ENCODE measurements at places on chromosomes 3 and 15.

DNA sequence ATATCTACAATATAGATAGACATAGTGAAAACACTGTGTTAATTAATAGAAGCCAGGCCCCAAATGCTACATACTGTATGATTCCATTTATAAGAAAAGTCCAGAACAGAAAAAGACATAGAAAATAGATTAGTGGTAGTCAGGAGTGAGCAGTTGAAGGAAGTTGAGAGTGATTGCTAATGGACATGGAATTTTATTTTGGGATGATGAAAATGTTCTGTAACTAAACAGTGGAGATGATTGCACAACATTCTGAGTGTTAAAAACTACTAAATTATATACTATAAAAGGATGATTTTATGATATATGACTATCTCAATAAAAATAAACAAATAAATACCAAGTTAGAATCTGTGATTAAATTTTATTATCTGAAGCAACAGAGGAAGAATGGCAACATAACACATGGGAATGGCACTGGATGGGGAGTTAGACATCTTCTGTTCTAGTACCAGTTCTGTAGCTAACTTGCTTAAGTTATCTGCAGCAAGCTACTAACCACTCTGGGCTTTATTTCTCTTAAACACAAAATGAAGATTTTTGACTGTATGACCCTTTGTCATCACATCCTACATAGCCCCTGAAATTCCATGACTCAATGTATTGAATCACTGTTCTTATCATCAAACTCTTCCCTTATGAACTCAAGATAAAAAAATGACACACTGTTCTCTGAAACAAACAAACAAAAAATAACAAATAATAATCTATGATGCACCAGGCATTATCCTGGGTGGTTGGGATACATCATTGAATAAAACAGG is 612.7 kb downstream of the TBL1XR1 start:
- DNase-seq = no peak

DNA sequence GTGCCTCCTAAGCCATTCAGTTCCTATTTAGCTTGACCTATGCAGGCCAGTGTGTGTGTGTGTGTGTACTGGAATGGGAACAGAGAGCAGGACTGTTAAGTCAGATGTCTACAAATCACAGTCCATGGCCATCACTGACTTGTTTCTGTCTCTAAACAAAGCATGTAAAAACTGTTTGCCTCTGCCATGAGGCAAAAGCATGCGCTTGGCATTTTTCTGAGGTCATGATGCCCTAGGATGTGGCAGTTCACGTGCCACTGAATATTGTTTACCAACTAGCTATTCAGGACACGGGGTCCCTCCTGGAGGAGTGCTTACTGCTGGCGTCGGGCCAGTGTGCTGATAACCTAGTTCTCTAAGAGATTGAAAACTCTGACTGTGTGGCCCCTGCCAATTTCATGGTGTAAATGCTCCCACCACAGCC is 8.2 kb upstream of the ATP13A3 start:
- no peak for DNase-seq

DNA sequence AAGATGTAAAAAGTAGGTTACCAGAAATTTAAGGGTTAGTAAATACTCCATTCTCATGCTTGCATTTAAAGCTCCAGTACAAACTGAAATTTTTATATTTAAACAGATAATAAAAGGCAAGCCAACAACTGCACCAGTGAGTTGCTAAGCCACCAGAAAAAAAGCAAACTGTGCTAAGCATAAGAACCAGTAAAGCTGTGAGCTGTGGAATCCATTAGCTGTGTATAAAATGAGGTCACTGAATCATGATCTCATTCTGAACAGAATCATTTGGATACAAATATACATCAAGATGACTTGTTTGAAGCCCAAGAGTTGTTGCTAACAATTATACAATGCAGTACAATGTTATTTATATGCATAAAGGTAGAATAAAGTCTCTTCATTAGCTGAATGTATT is 1312.2 kb downstream of the SI start:
- no peak for DNase-seq

GRCh38 chr15:64046421-64047153 is at the start of gene DAPK2:
Gene DAPK2, minus strand, starts transcription at chr15:64046485. Its CDS starts 6,224 bp downstream, at chr15:64040261.
- peak; percentile 42 for DNase-seq

DNA sequence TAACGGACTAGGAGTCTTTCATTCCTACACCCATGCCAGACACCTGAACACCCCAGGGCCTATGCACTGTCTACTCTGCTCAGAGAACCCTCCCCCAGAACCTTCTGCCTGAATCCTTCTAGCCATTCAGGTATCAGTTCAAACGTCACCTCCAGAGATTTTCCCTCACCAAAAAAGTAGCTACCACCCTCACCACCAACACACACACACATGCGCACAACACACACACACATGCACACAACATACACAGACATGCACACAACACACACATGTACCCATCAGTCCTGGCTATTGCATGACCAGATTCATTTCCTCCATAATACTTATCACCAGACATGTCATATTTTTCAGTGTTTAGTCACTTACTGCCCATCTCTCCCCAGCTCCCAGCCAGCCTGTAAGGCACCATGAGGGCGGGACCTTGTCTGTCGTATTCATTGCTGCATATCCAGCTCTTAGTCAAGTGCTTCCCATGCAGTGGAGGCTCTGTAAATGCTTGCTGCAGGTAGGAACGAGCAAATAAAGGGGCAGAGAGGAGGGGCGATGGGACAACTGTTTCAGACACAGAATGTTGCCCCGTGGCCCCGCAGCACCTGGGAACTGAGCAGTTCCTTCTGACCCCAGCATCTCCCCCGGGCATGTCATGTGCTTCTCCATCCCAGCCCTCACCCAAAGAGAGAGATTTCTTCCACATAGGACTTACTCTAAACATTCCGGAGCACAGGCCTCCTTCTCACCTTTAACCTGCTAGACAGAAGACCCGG is 29.2 kb downstream of the XXYLT1 start:
- no peak for DNase-seq

DNA sequence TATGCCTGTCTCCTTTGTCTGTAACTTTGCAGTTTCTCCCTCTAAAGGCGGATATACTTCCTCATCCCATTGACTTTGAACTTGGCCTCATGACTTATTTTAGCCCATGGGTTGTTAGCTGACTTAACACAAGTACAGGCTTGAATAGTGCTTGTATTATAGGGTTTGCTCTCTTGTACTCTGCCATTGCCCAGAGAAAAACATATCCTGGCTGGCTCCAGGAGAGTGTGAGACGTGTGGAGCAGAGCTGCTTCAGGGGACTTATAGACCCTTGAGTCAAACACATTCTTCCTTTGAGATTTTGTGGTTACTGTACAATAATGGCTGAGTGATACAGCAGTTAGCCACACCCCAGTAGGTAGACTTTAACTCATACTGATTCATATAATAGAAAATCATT is 124.0 kb downstream of the RAP2B start:
- no peak for DNase-seq

DNA sequence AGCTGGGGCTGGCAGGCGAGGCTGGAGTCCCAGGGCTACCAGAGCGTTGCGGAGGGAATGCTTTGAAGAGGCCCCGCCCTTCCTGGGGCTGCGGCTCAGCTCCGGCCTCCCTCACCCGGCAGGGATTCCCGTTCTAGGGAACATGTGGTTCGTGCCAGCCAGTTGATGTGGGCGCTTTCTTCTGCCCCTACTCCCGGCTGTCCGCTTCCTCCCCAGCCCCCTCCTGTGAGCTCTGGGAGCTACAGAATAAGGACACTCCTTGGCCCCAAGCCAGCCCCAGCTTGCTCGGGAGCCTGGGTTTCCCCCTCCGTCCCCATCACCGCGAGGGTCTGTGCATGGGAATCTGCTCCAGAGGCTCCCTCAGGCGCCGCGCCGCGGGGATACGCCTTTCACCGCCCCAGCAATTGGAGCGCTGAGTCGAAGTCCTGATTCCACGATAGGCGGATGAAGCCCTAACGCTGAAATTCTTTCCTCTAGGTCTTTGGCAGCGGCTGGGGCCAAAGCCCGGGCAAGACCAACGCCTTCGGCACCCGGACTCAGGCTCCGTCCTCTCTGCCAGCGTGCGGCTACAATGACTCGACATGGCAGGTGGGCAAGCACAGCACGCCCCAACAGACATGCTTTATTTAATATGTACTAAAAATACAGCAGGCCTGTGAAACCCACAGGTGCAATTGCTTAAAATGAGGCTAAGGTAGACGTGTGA is 69.5 kb downstream of the KLF15 start:
- no peak for DNase-seq

DNA sequence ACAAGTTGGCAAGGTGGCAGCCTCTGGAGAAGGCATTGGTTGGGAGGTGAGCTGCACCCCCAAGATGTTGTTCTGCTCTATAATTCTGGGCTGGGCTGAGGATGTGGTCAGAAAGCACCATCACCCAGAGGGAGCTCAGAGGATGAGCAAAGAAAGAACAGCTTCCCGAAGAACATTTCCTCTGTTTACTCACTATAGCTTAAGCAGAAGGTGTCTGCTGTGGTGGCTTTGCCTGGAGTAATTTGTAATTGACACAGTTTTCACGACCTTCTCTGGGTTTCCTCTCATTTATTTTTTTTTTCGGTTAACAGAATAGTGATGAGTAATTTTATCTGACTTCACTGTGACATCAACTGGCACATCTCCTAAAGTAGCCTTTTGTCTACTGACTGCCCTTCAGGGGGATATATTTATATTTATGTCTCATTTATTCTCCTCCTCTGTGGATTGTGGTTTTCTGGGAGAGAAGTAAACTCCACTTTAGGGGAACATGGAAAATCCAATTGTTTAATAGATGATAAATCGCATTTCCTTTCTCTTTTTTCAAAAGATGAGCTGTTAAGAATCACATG is 49.5 kb upstream of the ABHD17C start:
- DNase-seq = no peak

DNA sequence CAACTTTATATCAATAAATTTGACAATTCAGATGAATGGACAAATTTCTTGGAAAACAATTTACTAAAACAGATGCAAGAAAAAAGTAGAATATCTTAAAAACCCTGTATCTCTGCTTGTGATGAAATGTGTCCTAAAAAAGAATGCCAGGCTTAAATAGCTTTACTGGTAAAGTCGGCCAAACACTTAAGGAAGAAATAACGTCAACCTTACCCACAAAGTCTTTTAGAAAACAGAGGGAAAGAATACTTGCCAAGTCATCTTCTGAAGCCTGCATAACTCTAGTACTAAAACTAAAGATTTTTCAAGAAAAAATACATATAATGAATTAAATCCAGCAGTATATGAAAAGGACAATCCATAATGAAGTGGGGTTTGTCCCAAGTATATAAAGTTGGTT is 111.1 kb downstream of the RASA2 start:
- DNase-seq = no peak

DNA sequence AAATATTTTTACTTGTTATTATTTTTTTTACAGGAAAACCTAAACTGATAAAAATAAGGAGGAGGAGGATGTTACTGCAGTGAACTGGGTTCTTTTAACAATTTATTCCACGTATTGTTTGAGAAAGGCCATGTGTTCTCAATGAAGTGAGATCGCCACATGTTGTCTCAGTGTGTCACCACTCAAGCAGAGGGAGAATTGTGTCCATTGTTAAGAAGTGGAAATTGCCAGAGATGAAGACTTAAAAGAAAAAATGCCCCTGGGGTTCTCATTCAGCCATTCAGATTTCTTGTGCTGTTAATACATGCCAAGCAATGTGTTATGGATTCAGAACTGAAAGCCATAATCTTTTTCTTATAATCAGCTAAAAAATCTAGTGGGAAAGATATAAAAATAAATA is 297.1 kb downstream of the NSUN3 start:
- DNase-seq = no peak

DNA sequence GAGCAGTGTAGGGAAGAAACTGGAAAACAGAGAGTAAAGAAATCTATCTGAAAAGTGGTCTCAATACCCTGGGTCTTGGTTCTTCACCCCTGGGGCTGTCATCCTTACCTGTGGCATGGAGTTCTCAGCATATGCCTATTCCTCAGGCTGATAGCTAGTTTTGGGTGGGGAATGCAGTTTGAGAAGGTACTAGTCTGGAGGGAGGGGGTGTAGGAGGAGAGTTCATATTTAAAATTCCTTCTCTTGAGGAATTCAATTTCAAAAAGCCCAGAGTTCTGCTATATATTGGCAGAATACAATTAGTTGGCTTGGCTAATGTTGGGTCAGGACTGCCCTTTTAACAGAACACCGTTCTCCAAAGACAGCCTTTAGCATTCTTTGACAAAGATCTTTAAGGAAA is 82.9 kb upstream of the NPHP3 start:
- DNase-seq = no peak

DNA sequence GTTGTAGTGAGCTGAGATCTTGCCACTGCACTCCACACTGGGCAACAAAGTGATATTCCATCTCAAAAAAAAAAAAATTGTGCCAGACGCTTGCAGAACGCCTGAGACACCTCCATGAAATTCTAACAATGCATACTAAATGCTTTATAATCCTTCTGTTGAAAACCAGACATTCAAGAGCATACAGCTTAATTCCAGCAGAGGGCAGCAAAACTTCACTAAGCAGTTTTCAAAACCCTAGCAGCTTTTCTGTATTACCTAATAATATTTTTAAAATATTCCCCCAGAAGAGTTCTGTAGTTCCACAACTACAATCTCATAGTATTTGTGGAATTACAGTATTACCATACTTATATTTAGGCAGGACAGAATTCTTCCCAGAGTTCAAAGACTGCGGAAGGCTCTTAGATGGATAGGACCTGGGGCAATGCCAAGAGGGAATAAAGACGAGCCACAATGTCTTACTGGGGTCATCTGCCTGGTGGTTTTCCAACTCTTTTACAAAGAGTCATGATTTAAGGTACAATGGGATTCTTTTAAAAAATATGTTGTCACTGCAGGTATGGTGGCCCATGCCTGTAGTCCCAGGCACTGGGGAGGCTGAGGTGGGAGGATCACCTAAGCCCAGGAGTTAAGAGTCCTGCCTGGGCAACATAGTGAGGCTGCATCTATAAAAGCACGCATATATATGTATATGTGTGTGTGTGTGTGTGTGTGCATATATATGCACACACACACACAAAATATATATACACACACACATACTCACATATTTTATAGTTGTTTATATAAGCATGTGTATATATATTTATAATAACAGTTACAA is 19.6 kb upstream of the TASOR start:
- DNase-seq = peak; percentile 23

- no peak for DNase-seq
Measured at GRCh38 chr3:22960105-22960984, 242.8 kb upstream of the UBE2E2 start.

- peak; percentile 97 for DNase-seq
Measured at GRCh38 chr3:52278510-52279069, at the start of gene WDR82. Gene WDR82, minus strand, starts transcription at chr3:52278649. Its CDS starts 288 bp downstream, at chr3:52278361.

Measured in stimulated activated CD4-positive, alpha-beta T cell treated with anti-CD3 and anti-CD28 coated beads, Interleukin-1b, Interleukin-23, amount 100 ng/mL, for 48 hours (primary cell).